Stimulated activated CD8-positive, alpha-beta memory T cell treated with anti-CD3 and anti-CD28 coated beads, Interleukin-4, amount 100 ng/mL, for 24 hours (primary cell): ENCODE measurements at places on chromosomes 16 and 17.

DNA sequence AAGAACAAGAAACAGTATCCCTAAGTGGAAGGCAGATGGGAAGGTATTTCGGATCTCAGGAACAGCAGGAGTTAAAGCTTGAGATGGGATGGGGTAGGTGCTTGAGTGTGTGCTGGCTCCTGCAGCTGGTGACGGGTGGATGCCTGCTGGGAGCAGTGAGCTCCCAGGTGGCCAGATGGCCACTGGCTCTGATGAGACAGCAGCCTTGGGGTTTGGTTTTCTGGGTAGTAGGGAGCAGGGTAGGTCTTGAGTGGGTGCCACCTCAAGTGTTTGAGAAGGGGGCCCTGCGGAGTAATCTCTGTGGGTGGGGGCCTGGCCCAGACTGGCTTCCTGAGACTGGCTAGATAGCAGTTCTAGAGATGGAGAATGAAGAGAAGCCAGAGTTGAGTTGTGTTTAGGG lies 10.3 kb downstream of the EPN2 start:
- DNase-seq, result no peak

GRCh38 chr16:29645694-29646187 lies 17.3 kb upstream of the SPN start:
- no peak for DNase-seq

DNA sequence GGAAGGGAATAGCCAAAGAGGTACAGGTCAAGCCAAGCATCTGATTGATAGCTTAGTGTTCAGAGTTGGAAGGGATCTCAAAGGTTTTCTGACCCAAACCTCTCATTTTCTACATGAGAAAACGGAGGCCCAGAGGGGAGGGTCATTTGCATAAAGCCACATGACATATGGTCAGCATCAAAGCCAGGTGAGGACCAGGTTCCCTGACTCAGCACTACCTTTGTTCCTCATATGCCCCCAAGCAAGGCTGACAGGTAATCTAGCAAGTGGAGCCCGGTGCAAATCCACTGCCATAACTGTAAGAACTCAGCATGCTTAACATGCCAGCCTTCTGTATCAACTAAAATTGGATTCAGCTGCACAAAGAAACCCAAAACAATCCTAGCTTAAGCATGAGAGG lies 28.2 kb upstream of the CCL1 start:
- no peak for DNase-seq

DNA sequence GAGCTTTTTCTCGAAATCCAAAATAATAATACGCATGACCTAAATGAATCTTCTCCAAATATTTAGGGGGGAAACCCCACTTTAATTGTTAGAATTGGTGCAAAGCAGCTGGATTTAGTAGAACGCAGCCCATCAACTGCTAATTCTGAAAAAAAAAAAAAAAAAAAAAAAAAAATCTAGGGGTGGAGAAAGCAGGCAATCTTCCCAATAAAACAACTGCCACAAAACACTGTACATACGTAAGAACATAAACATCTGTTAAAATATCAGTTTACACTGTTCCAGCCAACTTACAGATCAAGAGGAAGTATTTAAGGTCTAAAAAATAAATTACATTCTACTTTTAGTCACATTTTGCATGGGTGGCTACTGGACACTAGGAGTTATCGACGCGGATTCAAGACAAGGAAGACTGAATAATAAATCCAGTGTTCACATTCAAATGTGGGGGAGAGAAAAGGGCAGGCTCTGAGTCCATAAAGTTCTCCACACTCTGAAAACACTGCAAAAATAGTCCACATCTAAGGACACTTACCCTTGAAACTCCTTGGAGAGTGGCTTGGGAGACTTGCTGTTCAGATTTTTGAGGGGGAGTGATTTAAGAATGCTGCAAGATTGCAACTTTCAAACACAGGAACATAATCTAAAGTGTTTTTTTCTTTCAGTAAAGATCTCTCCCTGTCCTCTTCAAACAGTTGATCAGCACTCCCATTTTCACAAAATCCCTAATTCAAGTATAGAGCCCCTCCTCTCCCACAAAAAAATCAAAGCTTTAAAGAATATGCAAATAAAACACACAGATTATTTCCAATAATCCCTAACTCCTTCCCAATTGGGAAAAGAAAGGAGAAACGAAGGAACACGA lies 1.3 kb downstream of the APPBP2 start:
- DNase-seq, result no peak

DNA sequence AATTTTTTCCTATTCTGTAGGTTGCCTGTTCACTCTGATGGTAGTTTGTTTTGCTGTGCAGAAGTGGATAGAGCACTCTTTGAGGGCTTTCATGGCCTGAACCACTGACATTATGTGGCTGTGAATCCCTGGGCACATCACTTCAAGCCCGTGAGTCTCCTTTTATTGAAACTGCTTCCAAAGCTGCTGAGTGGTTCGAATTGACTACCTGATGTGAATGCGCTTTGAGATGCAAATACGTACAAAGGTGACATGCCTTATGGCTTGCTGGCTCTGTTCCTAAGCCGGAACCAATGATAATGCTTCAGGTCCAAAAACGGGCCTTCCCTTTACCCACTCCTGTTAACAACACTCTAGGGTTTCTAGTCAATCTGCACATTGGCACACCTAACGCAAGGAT lies 34.3 kb downstream of the ASPA start:
- no peak for DNase-seq

GRCh38 chr17:20008242-20009051 lies 712 bp upstream of the SPECC1 start:
- DNase-seq, result no peak

- no peak for DNase-seq
These were observed 285.2 kb upstream of the ELAC2 start for GRCh38 chr17:13302983-13303382.

DNA sequence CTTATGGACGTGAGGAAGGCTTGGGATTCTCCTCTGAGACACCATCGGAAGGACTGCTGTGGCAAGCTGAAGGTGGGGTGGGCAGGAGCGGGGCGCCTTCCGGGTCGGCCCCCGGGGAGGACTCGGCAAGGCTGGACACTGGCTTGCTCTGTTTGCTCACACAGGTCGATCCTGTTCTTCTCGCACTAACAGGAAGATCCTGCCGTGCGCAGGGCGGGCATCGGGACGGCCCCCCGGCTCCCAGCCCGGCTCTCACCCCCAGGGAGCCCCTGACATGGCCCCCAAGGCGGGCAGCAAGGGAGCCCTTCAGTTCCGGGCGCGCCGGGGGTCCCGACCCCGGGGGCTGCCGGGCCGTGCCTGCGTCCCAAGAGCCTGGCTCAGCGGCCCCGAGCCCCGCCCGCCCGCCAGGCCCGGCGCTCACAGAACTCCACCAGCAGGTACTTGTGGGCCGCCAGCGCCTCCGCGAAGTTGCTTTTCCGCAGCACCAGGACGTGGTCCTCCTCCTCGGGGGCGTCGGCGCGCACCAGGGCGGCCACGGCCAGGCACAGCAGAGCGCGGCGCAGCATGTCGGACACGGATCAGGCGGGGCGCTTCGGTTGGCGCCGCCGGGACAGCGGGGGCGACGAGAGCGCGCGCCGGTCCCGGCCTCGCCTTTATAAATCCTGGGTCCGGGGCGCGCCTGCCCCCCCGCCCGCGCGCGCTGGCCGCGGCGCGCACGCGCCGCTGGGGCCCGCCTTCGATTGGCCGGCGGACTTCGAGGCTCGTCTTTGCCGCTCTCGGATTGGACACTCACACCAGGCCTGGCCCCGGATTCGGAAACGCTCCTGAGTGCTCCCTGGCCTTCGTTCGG lies at the start of gene P4HB:
Gene P4HB (minus strand): TSS at position 630 of the 850 bp plus-strand sequence. CDS start 64 bp downstream, at position 566.
- DNase-seq, result peak; percentile 94

DNA sequence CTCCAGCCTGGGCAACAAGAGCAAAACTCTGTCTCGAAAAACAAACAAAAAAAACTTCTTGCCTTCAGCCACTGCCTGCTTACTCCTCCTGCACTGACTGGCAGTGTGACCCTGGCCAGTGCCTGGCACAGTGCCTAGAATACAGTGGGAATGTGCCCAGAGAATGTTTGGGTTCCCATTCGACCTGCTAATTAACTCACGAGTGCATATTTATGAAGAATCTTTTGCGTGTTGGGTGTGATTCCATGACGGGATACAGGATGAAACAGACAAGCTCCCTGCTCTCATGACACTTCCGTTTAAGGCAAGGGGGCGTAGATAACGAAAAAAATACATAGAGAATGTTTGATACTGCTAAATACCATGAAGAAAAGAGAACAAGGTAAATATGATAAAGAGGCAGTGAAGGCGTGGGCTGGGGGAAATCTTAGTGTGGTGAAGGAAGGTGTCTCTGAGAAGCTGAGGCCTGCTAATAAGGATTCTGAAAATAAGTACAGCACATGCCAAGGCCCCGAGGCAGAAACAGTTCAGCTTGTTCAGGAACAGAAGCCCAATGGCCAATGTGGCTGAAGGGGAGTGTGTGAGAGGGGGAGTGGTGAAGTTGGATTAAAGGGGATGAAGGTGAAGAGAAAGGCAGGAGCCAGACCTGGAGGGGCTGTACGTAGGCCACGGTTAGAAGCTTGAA lies 4.3 kb downstream of the ABI3 start:
- no peak for DNase-seq

GRCh38 chr17:45787044-45787443 lies 2.9 kb downstream of the CRHR1 start:
- no peak for DNase-seq

DNA sequence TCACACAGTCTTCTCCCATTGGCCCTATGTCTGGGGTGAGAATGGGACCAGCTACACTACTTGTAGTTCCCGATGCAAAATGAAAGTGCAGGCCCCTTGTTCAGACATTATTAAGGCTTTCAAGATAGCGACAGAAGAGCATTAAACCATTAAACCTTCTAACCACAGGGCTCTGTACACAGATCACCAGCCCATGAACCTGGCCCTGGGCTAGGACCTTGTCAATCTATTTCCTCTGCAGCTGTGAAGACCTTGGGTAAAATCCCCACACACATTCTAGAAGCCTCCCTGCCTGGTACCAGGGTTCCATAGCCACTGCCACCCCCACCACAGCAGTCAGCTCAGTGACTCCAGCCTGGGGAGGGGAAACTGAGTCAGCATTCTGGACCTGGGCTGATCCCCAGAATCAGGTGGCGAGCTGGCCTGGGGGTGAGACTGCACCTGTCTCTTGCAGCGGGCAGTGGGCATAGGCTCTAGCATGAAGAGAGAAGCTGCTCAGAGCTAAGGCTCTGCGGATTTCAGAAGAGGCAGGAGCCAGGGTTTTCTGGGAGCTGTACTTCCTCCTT lies 119.7 kb upstream of the LHX1 start:
- DNase-seq, result no peak

DNA sequence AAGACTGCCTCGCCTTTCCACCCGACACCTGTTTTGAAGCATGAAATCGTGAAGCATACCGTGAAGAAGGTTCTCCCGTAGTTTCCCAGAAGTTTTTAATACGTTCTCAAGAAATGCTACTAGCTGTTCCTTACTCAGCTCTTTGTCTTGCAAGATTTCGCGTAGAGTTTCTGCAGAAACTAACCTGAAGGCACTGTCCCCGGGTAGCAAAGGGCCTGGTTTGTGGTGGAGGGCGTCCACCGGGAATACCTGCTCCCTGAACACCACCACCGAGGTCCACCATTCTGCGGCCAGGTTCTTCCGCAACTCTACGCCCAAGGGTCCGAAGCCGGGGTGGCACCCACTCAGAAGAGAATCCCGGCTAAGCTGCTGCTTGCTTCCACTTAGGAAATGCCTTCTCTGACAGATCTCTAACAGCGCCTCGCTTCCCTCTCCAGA lies 487 bp downstream of the POLG2 start:
- DNase-seq, result no peak

- no peak for DNase-seq
These were observed 18.0 kb downstream of the FAM234A start for GRCh38 chr16:252366-253337.

DNA sequence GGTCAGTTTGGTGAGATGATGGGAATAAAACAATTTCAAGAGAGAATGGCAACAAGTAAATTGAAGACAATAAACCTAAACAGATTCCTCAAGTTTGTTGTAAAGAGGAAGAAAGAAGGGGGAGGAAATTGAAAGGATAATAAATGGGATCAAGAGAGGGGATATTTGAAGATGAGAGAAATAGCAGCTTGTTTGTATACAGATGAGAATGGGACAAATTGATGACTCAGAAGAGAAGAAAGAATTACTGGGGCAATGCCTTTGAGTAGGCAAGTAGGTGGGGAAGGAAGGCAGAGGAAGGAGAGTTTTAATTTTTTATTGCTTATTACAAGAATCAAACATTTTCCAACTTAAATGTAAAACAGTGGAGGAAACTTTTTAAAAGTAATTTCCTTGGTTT lies 98.3 kb downstream of the CHD9 start:
- no peak for DNase-seq

DNA sequence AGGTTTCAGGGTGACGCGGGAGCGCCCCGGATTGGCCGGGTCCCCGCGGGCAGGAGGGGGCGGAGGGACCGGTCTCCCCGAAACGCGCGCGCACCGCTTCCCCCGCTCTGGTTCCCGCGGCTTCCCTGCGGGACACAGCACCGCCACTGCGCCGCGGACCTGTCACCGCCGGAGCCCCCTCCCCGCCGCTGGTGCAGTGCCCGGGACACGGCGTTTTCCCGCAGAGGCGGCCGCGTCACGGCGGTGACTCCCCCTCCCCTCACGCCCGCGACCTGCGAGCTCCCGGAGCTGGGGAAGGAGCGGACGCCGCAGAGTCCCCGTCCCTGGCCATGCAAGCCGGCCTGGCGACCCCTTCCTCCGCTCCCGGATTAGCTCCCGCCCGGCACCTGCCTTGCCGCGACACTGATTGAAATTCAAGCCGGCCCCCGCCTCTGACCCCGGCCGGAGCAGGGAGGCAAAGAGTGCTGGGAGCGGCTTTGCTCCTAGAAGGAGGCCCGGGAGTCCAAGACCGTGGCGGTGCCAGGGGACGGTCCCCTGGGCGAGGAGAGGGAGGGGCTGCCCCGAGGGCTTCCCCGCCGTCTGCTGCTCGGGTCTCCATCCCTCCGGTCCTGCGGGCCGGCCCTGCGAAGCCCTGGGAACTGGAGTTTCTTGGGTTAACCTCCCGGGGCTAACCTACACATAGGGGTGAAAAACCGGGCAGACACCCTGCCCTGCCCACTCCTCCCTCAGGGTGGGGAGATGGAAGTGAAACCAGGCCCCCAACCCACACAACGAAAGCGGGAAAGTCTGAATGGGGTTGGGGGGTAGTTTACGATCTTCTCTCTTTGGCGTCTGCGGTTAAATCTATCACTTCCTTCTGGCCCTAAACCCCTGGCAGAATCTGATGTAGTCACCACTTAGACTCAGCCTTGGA lies 1.0 kb downstream of the RHBDL3 start:
- DNase-seq, result no peak

DNA sequence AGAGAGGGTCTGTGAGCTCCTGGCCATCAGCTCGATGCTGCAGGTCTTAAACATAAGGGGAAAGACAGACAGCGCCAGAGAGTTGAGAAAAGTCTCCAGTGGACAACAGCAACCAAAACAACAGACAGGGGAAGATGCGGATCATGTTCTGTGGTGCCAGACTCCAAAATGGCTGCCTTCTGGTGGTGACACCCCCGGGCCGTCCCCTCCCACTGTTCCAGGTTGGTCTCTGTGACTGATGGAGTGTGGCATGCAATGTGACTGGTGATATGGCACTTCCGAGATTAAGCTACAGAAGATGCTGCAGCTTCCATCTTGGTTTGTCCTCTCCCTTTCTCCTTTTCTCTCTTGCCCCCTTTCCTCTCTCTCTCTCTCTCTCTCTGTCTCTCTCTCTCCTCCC lies 40.4 kb upstream of the RBFOX3 start:
- no peak for DNase-seq

GRCh38 chr16:85401370-85401916 lies 211.7 kb upstream of the GSE1 start:
- no peak for DNase-seq

GRCh38 chr16:27193300-27193990 lies 9.9 kb upstream of the KDM8 start:
- no peak for DNase-seq

- peak; percentile 44 for DNase-seq
These were observed 19.9 kb upstream of the ZNF750 start for GRCh38 chr17:82859431-82860403.

- peak; percentile 41 for DNase-seq
These were observed 27.1 kb downstream of the TMEM235 start for GRCh38 chr17:78258323-78259191.
